Umbilical cord (tissue), 2 donors: ENCODE measurements at places on chromosomes 7 and 10.

DNA sequence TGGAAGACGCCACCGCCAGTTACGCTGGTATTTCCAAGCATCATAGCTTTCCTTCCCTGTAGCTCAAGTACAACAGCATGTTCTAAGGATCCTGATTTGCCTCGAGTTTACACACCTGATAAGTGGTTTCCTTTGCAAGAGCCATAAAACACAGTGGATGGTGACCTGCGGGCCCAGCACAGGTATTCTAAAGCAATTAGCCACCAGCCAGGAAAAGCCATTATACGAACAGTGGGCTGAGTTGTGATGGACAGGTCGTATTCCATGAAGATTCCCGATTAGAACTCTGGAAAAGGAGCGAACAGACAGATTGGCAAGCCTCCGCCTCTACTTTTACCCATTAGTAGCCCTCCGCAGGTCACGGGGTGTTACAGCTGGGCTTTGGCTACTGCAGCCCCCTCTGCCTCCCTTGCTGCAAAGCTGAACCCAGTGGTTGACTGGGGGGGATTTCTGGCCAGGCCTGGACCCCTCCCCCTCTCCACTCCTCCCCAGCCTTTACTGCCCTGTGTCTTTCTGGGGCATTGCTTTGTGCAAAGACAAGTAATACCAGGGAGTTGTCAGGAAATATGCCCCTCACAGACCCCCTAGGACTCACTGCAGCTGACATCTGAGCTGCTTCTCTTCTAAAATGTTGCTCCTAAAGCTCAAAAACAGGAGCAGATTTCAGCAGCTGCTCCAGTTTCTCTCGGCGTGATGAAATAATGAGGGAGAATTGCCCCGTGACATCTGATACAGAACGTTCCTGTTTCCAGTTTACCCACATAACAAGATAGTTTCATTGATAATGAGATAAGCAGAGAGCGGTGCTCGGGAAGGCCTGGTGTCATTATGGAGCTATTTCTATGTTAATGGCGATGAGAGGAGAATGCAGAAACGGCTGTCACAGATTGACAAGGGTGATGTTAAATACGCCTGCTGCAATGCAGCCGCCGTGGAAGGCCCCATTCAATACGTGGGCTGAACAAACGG, 214.4 kb downstream of the CCSER2 start:
- DNase-seq, result peak; percentile 7

- no peak for DNase-seq
These were observed 29.4 kb downstream of the ANKMY2 start for GRCh38 chr7:16616122-16616521.

DNA sequence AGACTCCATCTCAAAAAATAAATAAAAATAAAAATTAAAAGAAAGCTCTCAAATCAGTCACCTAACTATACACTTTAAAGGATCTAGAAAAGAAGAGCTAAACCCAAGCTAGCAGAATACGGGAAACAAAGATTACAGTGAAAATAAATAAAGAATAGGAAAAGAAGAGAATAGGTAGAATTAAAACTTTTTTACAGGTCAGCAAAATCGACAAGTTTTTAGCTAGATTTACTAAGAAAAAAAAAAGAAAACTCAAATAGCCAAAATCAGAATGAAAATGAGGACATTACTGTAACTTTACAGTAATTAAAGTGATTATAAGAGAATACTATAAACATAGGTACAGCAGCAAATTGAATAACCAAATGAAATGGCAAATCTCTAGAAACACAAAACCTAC, 51.5 kb upstream of the RABGEF1 start:
- DNase-seq, result no peak

DNA sequence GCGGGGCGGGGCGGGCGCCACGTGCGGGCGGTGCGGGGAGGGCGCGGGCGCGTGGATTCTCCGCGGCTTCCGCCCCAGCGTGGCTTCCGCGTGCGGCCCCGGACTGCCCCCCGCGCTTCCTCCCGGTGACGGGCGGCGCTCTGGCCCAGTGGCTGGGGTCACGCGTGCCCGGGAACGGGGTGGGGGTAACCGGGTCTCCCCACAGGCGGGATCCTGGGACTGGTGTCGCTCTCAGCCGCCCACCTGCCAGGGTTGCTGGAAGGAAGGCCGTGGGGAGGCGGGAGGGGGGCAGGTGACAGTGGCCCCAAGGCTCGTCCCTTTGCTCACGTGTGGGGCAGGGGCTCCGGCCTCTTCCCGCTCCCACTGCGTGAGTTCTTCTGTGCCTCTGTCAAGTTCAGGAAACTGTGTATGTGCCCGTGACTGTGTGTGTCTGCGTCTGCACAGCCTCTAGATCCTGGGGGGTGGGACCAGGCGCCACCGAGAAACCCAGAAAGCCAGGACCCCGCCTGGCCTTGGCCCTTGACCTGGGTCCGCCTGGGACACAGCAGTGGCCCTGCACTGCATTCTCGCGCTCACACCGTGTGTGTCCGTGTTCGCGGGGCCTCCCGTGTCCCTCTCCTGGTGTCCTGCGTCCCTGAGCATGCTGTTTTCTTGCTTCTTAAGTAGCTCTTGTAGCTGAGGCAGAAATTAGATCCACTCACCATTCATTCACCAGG, 919 bp downstream of the MAFK start:
- DNase-seq, result peak; percentile 50

DNA sequence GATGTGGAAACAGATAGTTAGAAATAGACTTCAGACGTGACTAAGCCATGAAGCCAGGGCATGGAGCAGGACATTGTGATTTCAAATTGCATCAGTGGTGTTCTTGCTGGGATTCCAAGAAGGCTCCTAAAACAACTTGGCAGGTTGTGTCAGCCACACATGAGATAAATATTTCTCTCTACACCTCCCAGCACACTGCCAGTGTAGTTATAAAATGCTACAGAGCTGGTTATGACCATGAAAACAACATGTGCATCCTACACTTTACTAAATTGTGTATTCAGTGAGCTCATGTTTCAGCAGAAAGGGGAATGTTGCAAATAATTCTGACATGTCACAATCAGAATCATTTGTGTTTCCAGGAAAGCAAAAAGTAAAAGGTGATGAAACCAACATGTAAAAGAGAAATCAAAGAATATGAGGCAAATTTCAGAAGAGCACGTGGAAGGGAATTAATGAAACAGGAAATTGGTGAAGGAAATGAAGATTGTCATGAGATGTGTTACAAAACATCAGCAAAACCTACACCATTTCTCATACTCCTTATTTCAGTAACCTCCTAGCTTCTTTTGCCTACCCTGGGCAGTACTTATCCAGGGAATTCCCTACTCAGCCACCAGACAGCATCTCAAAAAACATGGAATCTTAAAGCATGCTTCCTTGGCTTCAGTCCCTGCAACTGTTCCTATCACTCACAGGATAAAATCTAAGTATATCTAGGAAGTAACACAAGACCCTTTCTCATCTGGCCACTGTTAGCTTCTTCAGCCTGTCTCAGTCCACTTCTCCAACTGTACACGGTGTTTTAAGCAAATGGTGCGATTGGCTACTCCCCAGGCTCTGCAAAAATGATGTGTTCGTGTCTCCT, 5.8 kb upstream of the CYP3A7 start:
- peak; percentile 47 for DNase-seq

DNA sequence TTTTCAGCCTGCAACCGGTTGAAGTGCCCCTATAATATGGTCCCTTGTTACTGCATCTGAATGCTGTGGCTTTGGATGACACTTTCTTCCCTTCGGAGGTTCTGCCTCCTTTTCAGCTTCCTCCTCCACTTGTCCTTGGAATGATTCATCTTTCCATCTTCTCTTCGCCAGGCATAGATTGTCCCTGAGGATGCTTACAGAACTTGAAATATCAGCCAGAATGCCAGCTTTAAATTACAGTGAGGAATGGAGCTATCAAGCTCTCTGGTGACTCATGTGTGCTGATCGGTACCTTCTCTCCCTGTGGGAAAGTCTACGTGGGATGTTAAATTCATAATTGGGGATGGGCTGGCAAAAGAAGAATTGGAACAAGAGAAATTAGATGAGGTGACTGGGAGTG, 45.9 kb upstream of the PDK4 start:
- DNase-seq, result no peak

DNA sequence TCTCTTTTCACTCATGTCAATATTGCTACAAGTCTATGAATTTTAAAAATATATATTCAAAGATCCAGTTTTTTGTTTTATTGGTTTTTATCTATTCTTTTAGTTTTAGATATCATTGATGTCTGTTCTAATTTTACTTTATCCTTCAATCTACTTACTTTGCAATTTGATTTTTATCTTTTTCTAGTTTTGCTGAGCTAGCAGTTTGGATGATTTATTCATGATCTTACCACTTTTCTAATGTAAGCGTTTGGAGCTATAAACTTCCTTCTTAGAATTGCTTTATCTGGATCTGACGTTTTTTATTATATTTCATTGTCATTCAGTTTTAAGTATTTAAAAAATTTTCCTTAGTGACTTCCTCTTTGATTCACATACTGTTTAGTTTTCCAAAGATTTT, 664.5 kb upstream of the VSTM2A start:
- no peak for DNase-seq

GRCh38 chr7:12567015-12567414, 3.5 kb upstream of the SCIN start:
- no peak for DNase-seq

DNA sequence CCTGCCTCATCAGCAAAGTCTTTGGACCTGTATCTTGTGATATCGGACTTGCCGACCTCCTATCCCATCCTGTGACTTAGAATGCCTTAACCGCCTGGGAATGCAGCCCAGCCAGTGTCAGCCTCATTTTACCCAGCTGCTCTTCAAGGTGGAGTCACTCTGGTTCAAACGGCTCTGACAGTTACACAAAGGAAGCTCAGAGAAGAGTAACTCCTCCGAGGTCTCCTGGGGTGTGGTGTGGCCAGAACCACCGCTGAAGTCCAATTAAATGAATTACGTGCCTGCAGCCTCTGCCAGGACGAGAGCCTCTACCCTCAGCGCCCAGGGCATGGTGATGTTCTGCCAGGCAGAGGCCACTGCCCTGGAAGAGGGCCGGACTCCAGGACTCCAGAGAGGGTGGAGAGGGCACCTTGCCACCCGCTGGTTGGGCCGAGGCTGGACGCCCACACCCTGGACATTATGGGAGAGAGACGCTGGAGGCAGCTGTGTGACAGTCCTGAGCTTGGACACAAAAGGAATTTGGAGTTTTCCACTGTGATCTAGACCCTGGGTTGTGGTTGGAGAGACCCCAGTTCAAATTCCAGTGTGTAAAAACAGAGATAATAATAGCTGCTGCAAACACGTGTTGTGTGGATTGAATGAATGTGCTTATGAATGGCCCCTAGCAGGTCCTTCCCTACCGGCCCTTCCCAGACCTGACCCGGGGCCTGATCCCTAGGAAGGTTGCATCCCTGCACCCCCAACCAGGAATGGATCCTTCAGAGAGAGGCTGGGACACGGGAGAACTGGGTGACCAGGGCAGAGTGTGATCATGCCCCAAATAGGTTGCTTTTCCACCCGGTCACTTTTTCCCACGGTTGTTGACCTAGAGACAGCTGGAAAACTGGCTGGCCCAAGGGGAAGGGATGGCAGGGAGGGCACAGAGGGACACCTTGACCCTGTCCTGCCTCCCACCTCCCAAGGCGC, 37.8 kb upstream of the FZD9 start:
- no peak for DNase-seq

DNA sequence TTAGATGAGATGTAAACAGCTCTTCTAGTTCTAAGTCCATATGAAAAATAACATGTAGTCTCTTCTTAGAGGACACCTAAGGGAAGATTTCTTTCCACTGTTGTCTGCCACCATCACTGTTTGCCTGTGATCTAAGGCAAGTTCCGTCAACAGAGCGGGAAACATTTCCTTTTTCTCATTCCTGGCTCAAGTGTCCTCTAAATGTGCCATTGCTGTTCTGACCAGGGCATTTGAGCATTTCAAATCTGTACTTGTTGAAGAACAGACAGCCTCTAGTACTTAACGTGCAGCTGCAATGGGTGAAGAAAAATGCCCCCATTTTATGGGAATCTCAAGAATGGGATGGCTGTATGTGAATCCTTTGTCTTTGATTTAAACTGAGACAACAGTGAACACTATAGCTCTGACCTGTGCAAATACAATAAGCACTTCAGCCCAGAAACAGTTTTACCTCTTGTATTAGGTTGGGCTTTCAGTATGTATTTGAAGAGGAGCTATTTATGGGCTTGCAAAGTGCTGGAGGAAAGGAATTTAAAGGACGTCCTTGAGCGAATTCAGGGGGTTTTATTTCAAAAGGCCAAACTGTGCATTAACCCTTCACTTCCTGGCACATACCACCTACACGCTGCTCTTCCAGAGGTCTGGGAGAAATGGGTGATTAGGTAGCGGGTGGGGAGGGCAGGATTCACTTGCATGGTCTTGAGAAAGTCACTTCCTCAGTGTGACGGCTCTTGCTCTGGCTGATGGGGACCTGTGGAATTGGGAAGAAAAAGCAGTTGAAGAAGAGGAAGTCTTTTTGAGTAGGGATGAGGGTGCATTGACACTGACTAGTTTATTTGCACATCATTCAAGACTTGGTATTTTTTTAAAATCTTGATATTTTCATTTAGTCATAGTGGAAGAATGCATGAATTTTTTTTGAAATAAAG, 66.1 kb downstream of the THNSL1 start:
- no peak for DNase-seq

- DNase-seq, result no peak
These were observed 45.6 kb downstream of the PWWP2B start for GRCh38 chr10:132442636-132443035.

- peak; percentile 32 for DNase-seq
These were observed 17.2 kb upstream of the GIMAP8 start for GRCh38 chr7:150432915-150433892.

DNA sequence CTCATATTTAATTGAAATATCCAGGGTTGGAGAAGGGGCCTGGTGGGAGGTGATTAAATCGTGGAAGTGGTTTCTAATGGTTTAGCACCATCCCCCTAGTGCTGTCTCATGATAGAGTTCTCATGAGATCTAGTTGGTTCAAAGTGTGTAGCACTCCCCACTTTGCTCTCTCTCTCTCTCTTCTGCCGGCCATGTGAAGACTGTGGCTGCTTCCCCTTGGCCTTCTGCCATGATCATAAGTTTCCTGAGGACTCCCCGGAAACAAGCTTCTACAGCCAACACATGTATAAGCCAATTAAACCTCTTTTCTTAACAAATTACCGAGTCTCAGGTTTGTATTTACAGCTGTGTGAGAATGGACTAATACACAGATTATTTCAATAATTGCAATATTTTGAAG, 305.8 kb upstream of the KCND2 start:
- DNase-seq, result no peak

GRCh38 chr10:32600317-32600716, 154.4 kb downstream of the CCDC7 start:
- DNase-seq, result no peak

DNA sequence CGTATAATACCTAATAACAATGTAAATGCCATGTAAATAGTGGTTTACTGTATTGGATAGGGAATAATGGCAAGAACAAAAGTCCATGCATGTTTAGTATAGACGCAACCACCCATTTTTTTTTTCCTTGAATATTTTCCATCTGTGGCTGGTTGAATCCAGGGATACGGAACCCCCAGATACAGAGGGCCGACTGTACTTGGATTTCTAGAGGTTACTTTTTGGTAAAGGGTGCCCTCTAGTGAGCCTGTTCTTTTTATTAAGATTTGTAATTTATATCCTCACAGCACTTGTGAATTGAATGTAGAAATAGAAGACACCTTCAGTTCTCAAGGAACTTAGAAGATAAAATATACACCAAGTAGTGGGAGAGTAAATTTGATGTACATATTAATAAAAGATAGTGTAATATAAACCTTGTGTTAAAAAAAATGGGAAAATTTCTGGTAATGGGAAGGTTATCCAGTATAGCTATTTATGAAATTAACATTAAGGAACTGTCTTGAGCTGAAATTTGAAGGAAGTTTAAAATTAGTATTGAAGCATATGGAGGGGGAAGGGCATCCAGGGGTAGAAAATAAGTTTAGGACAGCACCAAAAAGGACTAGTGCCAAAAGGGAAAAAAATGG, 32.0 kb downstream of the EXOC6 start:
- peak; percentile 56 for DNase-seq
